Fibroblast of lung (primary cell): ENCODE measurements at places on chromosomes 16 and 17. TPM values are rescaled to one million over a fixed set of nuclear protein-coding genes. Genes with fewer than 3 reads are reported as not detected.

DNA sequence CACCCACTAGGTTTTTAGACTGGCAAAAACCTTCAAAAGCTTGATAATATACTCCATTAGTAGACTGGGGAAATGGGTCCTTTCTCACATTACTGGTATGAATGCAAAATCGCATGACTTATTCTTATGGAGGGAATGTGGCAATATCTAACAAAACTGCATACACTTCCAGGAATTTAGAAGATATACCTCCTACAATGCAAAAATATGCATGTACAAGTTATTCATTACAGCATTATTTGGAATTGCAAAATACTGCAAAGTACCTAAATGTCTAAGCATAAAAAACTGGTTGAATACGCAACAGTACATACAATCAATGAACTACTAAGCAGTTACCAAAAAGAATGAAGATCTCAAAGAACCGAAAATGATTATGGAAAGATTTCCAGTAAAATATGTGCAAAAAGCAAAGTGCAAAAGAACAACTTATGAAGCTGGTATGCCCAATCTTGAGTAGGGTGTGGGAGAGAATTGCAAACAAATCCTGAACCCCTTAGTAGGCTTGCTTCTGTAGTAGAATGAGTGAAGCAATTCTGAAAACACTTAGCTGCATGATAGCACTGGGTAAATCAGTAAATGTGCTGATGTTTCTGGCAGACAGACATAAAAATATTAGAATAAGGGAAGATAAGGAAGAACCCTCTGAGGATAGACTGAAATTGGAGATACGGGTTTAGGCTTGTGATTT lies 180.1 kb downstream of the PARN start:
- DNase-seq, result no peak

MAPT gene
- total RNA-seq, result 0.50 and 0.51 TPM in 2 replicates

- DNase-seq, result peak; percentile 32
Measured at GRCh38 chr17:65143889-65144604, 6.9 kb downstream of the RGS9 start.

- DNase-seq, result peak; percentile 6
Measured at GRCh38 chr17:43125967-43126910, 1.1 kb upstream of the BRCA1 start.

CLEC3A gene
- not detected in 2 replicates for total RNA-seq

GRCh38 chr16:27822529-27822928 lies 241.0 kb downstream of the GSG1L start:
- no peak for DNase-seq

DNA sequence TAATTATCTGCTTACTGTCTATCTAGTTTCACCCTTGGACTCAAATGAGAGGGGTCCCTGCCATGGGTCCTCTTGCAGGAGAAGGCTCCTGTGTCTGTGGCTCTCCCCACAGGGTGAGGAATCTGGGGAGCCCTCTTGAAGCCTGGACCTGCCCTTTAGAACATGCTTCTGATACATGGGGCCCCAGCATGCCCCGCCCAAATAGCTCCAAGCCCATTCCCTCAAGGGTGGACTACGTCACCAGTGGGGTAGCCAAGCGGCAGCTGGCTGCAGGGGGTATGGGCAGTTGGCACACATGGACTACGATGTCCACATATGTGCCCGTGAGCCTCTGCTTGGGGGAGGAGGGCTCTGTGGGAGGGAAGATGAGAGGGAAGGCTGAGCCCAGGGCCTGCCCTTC lies 39.3 kb downstream of the ARHGAP27 start:
- DNase-seq, result no peak

SYNGR3 gene
- total RNA-seq, result 1.5 and 1.8 TPM in 2 replicates

- DNase-seq, result no peak
Measured at GRCh38 chr16:81445143-81445961, 744 bp downstream of the CMIP start.

GRCh38 chr16:58850678-58851020 lies 116.5 kb upstream of the GOT2 start:
- DNase-seq, result no peak

- peak; percentile 89 for DNase-seq
Measured at GRCh38 chr17:81871387-81872230, 472 bp upstream of the ARHGDIA start.

GRCh38 chr16:24418733-24419132 lies 120.6 kb upstream of the RBBP6 start:
- no peak for DNase-seq

GRCh38 chr16:56807011-56807675 lies 57.9 kb upstream of the SLC12A3 start:
- peak; percentile 80 for DNase-seq
